ENCODE measurements at places on chromosomes 7 and 10.

GRCh38 chr7:45591101-45591906 lies 17.1 kb downstream of the ADCY1 start:
- no peak for DNase-seq

GRCh38 chr7:91291902-91292301 lies 27.7 kb downstream of the FZD1 start:
- no peak for DNase-seq

DNA sequence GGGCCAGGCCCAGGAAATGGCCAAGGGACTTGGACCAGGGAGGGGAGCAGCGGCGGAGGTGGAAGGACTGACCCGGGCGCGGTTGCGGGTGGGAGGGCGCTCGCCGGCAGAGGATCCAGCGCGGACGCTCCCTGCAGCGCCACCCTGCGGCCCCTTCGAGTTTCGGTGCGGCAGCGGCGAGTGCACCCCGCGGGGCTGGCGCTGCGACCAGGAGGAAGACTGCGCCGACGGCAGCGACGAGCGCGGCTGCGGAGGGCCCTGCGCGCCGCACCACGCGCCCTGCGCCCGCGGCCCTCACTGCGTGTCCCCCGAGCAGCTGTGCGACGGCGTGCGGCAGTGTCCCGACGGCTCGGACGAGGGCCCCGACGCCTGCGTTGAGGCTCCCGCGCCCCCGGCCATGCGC lies 16.8 kb upstream of the ZNF467 start:
- no peak for DNase-seq

DNA sequence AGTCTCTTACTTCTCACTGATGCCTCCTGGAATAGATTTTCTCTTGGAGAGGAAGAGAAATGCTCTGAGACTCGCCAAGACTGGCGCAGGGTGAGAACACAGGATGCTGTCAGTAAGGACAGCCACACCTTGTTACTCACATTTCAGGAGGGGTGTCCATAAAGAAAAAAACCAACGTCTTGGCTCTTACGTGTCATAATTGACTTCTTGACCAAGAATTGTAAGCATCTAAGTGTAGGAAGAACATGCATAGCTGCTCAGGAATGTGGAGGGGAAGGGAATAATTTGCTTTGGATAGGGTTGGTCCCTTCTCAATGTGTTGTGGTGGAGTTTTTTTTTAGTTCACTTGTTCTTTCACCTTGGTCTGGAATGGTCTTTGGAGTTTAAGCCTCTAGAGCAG lies 43.8 kb upstream of the ZNF438 start:
- DNase-seq, result no peak

GRCh38 chr7:132353936-132354335 lies 222.3 kb downstream of the PLXNA4 start:
- no peak for DNase-seq

- DNase-seq, result peak; percentile 1
Observed at GRCh38 chr7:104130726-104131125, 77.1 kb downstream of the ORC5 start.

- DNase-seq, result no peak
Observed at GRCh38 chr10:103599211-103599610, 105.7 kb downstream of the NEURL1 start.

DNA sequence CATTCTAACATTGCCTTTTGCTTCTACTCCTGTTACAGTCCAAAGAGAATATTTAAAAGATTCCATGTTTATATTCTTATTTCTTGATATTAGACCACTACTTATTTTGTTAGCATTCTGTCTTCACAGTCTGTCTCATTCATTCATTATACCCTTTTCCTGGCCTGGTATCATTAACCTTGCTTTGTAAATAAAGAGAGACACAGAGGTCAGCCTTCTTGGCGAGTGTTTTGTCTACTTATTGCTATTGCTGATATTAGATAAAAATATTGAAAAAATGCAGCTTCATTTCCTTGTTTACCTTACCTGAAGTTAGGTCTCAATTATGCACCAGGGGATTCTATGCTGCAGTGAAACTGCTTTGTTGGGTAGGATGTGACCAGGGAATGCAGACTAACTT lies 179.2 kb downstream of the NXPH1 start:
- DNase-seq, result no peak

DNA sequence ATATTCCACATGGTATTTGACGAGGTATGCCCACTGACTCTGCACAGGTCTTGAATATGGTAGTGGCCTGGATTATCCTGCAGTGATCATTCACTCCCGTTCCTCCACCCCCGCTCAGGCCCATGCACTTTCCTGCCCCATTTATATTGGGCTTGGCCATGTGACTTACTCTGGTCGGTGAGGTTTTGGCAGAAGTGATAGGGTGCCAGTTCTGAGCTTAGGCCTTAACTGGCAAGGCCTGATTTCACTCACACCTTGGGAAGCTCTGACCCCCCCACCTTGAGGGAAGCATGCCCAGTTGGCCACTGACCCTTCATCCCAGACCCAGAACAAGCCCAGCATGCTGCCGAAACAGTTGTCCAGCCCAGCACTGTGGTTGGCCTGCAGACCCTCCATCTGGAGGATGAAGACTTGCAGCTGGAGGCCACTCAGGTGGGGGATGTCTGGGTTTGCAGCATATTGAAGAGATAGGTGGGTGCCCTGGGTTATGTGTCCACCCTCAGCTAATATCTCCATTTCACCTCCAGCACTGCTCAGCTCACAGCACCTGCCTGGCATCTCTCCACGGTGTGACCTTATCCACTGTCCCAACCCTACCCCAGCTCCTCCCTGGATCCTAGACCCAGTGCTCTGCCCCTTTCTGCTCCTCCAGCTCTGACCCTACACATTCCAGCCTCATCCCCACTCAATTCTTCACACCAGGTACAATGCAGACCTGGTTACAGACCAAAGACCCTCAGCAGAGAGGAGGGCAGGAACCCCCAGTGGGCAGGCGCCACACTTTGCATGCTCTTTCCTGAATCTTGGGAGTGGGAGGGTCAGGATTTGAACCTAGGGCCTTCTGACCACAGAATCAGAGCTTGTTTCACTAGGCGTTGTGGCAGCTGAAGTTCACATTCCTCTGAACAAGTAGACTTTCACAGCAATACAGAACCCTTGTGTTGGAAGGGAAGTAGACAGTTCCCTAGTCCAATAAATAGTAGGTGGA lies 138.1 kb upstream of the CHST15 start:
- no peak for DNase-seq

DNA sequence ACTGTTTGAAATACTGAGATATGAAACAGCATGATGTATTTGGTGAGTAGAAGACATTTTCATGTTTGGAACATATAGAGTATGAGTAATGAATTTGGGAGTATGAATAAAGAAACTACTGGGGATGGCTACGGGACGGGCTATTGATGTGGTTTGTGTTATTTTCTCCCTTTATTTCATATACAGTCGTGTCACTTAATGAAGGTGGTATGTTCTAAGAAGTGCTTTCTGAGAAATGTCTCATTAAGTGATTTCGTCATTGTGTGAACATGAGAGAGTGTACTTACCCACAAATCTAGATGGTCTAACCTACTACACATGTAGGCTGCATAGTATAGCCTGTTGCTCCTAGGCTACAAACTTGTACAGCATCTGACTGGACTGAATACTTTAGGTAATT lies 106.3 kb downstream of the CCNY start:
- DNase-seq, result no peak

- DNase-seq, result no peak
Observed at GRCh38 chr10:59337201-59337652, 25.1 kb downstream of the FAM13C start.

DNA sequence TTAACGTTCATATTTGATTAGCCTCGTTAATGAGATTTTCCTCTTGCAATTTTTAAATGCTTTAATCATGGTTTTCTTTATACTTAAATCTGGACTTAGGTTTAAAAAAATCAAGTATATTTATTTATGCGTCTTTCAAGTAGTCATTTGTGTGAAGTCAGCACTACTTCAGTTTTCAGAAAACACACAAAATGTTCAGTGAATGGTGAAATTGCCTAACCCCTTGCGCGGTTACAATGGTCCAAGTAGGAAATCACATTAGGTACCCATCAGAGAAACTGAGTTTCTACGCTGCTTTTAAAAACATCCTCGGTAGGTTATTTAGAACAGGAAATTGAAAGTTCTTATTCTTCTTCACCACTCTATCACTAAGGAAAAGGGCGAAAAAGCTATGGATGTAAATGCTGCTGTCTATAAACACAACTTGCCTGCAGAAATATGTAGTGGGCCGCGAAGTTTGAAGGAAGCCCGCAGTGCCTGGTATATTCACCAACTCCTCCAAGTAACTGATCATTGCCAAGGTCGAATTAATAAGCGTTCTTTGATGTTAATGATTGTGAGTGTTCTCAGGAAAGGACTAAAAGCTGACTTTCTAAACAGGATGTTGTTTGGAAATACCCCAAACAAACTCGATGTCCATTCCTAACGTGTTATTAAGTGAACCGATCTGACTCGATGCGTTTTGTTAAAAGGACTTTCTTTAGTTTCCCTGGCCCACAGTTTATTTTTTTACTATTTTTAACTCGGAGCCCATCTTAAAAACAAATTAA lies 1.0 kb downstream of the SYPL1 start:
- DNase-seq, result no peak

DNA sequence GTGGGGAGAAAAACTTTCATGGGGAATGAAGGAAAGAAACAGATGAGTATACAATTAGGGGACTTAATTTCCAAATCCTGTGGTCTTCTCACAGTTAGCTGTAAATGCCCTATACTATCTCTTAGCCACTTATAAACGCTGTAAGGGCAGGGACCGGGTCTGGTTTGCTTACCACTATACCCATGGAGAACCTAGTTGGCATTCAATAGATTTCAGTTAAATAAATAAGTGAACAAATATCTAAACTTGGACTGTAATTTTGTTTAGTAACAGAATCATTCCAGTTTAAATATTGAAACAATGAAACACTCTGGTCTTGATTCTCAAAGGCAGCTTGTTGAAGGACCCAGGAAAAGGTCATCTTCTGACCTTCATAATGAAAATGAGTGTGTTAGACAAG lies 158.3 kb downstream of the PLXDC2 start:
- DNase-seq, result no peak

DNA sequence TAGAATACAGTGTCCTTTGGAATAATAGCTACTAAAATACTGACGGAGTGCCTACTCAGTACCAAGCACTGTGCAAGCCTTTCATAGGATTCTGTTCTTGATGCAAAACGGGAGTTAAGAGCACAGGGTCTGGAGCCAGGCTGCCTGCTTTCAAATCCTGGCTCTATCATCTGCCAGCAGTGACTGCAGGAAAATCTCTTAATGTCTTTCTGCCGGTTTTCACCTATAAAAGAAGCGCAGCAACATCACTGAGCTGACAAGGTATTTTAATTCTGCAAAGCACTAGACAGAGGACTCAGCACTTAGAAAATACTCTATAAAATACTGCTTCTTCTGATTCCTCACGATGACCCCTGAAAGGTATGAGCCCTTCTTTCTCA lies 659 bp downstream of the FIGNL1 start:
- DNase-seq, result no peak

GRCh38 chr10:10786109-10787090 lies 231.3 kb upstream of the CELF2 start:
- no peak for DNase-seq

DNA sequence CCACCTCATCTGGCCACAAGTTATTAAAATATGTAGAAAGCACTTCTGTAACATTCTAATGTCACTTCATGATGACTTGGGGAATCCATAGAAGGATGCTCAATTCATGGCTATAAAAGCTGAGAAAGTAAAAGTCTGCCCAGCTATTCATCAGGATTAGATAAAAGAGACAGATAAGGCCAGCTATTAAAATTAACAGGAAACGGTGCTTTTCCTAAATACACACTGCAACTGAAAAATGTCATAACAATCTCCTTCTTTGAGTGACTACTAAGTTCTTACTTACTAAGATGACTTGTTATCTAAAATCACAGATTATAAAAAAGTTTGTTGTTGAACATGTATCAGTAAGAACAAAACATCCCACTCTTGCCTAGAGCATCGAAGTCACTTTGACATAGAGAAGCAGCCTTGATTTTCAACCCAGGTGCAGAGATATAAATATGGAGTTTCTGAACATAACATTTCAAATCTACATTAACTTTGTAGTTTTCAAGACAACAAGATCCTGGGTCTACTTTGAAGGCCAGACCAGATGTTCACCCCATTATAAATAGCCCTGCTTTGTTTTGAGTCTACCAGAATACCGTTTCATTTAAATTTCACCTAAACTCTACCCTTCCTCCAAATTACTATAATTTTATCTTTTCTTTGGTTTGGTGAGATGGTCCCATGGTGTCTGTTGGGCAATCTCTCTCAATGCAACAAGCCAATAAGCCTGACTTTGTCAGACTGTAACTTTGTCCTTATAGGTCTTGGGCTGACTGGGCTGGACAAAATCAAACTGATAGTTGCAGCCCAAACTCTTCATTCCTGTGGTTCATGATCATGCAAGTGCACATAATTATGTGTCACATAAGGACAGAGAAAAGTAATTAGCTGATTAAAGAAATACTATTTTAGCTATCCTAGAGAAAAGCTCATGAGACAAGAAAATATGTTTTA lies 24.0 kb downstream of the HYCC1 start:
- DNase-seq, result no peak

DNA sequence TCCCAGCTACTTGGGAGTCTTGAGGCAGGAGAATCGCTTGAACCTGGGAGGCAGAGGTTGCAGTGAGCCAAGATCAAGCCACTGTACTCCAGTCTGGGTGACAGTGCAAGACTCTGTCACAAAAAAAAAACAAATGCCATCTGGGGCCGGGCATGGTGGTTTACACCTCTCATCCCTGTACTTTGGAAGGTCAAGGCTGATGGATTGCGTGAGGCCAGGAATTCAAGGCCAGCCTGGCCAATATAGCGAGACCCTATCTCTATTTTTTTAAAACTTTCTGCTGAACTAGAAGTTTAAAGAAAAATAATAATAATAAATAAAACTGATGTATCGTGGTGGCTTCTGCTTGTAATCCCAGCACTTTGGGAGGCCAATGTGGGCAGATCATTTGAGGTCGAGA lies 15.7 kb upstream of the RNF216 start:
- no peak for DNase-seq

DNA sequence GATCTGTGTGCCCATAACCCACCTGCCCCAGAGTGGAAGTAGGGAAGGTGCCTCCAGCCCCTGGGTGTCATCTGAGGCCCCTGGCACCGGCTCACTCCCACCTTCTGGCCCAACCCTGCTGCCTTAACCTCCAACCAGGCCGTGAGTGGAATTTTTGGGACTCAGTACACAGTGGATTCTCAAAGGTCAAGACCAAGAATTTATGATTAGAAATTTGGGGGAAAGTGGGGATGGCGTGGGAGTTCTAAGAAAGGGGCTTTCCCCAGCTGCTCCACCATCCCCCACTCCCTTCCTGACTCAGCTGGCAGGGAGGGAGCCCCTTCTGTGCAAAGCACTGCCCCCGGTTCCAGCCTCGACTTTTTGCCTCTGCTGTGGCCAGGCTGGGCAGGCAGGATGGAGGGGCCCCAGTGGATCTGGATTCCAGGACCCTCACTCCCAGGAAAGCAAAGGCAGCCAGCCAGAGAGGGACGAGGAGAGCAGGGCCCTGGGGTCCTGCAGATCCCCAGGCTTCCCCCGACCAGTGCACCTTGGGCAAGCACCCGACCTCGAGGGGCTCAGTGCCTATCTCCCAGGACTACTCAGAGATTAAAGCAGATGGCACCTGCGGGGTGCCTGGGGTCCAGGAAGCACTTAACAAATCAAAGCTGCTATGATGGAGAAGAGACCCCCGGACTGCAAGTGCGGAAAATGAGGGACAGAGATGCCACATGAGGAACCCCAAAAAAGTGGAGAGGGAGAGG lies 12.8 kb downstream of the SPOCK2 start:
- DNase-seq, result no peak

- no peak for DNase-seq
Observed at GRCh38 chr7:79734181-79734580, 280.7 kb upstream of the MAGI2 start.

- DNase-seq, result no peak
Observed at GRCh38 chr7:75888464-75889222, 9.8 kb downstream of the RHBDD2 start.

All from CD4-positive, alpha-beta T cell treated with Interleukin-15 for 4 hours (primary cell).